ENCODE measurements at places on chromosomes 1 and 21.

DNA sequence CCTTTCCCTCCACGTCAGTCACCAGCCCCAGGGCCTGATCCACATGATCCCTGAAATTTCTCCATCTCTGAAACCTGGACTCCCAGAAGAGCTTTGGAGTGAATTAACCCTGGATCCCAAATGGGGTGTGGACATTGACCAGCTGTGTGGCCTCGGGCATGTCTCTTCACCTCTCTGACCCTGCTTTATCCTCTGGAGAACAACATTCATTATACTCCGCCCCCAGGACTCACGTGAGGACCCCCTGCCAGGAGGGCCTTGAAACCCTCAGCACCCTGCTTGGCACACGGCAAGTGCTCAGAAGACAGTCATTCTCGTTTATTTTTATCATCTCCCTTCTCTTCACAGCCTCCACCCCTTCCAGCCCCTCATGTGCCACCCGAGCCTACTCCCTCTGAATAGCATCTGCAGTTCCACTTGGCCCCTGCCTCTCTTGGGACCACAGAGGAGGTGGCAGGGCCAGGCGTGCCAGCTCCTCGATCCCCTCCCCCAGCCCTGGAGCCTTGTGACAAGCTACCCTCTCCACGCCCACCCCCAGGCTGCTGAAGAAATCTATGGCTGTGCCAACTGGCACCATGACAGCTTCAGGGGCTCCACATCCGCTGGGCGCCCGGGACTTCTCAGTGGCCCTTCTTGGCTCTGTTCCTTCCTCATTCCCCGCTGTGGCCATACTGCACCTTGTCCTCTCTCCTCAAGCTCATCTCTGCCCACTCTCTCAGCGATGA, 18.0 kb downstream of the ADGRB2 start:
- DNase-seq: no peak

DNA sequence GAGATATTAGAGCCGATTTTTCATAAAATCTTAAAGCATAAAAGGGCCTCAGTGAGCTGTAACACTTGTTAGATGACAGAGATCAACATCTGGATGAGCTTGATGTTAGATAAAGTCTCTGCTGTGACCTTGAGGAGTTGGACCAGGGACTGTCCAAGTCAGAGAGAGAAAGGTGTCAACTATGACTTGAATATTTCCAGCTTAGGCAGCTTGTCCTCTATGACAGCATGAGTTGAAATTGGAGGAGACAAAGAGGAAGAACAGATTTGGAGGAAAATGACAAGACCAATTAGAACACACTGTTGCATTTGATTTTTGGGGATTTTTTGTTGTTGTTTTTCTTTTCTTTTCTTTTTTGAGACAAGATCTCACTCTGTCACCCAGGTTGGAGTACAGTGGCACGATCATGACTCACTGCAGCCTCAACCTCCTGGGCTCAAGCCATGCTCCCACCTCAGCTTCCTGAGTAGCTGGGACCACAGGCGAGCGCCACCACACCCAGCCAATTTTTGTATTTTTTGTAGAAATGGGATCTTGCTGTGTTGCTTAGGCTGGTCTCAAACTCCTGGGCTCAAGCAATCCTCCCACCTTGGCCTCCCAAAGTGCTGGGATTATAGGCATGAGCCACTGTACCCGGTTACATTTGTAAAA, 35.3 kb upstream of the CLIC4 start:
- no peak for DNase-seq

DNA sequence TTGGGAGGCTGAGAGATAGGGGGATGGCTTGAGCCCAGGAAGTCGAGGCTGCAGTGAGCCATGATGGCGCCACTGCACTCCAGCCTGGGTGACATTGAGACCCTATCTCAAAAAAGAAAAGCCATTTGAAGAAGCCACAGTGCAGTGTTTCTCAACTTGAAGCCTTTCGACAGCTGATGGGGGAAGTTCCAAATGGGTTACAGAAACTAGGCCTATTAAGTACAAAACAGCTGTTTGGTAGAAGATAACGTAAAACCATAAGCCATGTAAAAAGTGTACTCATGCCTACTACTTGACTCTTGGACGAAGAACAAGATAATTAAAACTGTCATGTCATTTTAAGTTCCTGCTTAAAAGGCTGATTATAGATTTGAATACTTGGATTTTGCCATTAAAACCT, 16.6 kb downstream of the COPA start:
- DNase-seq: no peak

DNA sequence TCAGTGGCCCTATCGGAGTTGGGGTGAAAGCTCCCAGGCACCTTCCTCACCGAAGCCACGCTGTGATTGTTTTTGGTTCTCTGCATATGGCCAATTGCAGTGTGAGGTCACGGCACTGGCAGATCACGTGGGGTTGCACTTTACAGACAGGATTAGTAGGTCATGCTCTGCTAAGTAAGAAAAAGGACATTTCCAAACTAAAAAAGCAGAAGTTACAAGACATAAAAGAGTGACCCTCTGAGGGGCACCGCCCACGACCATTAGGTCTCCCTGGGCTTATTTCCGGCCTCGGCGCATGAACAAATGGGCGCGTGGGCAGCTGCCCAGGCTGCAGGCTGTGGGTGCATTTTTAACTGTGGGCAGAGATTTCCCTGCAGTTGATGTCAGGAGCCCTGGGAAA, 2.0 kb downstream of the CAPN9 start:
- peak; percentile 58 for DNase-seq

- DNase-seq: peak; percentile 41
Measured at GRCh38 chr1:118986555-118987467, 1.3 kb downstream of the TBX15 start.

- no peak for DNase-seq
Measured at GRCh38 chr1:3360646-3361257, 93.7 kb upstream of the ARHGEF16 start.

GRCh38 chr1:117089996-117090395, 29.9 kb downstream of the TTF2 start:
- no peak for DNase-seq

DNA sequence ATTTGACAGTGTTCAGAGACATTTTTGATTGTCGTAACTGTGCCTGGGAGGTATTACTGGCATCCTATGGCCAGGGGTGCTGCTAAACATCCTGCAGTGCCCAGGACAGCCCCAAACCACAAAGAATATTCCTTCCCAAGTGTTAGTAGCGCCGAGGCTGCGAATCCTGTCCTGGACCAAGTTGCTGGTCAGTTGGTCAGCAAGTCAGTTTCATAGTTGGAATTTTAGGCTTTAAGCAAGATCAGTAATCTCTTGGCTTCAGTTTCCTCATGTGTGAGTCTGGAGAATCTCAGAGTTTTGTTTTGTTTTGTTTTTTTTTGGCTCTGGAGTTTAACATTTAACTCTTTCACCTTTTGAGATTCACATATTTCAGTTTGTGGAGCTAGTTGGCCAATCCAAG, 65.0 kb downstream of the MTR start:
- no peak for DNase-seq

- no peak for DNase-seq
Measured at GRCh38 chr1:93005252-93005598, 44.0 kb upstream of the DIPK1A start.

GRCh38 chr1:233863901-233864545, 40.5 kb upstream of the SLC35F3 start:
- no peak for DNase-seq

- DNase-seq: no peak
Measured at GRCh38 chr1:110602466-110602865, 3.7 kb downstream of the KCNA2 start.

- peak; percentile 66 for DNase-seq
Measured at GRCh38 chr1:178055093-178055492, 38.8 kb upstream of the RASAL2 start.
